Thoracic aorta (tissue), 2 donors: ENCODE measurements at places on chromosomes 7 and 10.

GRCh38 chr10:101775273-101776160 lies at the start of gene FGF8:
Gene FGF8 (minus strand): TSS chr10:101776114. CDS start chr10:101775900, 214 bp downstream.
- peak within 1 kb of the TSS; percentile 44 for H3K4me3 ChIP-seq
- no peak for DNase-seq

DNA sequence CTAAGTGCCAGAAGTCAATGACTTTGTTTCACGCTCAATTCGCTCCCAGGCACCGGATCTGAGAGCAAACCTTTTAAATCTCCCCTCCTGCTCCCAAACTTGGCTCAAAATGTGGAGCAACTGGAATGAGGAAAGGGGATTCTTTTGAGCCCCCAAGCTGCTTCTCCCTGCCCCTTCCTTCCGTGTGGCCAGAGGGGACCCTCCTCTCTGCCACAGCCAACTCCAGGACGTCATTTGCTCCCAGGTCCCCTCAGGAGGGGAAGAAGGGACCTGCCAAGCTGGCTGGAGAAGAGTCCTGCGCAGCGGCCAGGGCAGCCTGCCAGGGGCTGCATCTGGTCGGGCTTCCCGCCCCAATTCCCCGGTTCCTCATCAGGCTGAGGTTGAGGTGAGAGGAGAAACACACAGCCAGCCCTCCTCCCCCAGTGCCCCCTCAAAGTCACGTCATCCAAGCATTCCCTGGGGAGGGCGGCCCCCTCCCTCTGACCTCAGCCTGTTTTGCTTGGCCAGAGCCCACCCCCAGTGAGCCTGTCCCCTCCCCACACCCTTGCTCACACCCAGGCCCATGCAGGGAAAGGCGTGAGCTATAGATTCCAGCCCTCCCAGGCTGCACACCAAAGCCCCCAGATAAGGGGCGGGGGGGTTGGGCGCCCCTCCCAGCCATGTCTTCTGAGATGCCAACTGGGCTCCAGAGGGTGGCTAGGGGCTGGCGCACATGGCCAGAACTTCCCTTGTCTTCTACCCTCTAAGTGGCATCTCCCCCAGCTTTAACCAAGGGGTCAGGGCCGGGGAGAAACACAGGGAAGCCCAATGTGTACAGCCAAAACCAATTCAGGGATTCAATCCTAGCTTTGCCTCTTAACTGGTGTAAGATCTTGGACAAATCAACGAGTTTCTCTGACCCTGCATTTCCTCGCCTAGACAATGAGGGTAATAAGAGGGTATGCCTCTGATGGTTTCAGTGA lies 35.0 kb downstream of the SH3PXD2A start:
- peak overlapping the region; percentile 67 for H3K4me3 ChIP-seq
- peak overlapping the region; percentile 73 for H3K27ac ChIP-seq
- H3K4me1 ChIP-seq: peaks cover 41% of the 10 kb centered on the region

DNA sequence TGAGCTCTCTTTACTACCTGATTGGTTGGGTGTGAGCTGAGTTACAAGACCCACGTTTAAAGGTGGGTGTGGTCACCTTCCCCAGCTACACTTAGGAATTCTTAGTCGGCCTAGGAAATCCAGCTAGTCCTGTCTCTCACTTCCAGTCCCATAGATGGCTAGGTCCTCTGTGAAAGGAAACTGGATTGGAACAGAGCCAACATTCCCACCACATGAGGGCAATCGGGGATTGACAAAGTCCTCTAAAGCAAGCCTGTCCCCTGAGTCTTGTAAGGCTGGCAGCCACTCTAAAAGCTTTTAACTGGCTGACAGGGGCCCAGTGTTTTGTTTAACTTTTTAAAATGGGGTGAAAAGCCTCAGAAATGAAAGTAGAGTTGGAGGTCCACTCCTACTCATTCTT lies 15.1 kb upstream of the CROT start:
- H3K4me3 ChIP-seq: no peak overlapping the region
- no peaks in the 10 kb centered on the region for H3K27me3 ChIP-seq
- H3K36me3 ChIP-seq: peaks cover 11% of the 10 kb centered on the region

- H3K36me3 ChIP-seq: no peaks in the 10 kb centered on the region
- H3K27me3 ChIP-seq: peaks cover 13% of the 10 kb centered on the region
- no peak for DNase-seq
Observed at GRCh38 chr7:100823140-100823525, 4.2 kb downstream of the EPHB4 start.
